Ascending aorta (tissue), 2 donors: ENCODE measurements at places on chromosomes 5 and 9.

DNA sequence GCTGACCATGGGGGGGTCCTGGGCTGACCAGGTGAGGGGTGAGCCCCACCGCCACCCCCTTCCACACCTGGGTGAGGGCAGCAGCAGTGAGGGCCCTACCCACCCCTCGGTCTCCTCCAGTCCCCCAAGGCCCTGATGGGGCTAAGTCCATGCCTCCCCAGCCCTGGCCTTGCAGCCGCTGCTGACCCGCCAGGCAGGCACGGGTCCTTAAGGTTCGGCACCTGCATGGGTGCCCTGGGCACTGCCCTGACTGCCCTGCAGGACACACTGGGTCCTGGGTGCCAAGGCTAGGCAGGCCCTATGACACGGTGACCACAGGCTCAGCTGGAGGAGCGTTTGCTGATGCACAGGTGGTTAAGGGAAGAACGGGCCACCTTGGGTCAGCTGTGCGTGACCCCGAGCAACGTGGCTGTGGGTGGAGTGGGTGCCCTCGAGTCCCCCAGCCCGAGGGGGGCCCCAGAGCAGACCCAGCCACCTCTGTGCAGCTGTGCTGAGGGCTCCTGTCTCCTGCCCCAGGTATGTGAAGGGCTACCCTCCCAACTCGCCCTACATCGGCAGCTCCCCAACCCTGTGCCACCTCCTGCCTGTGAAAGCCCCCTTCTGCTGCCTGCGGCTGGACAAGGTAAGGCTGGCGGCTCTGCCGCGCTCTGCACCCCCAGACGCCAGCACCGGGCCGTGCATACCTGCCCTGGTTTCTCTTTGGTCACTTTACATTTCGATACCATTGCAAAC, 73.0 kb downstream of the KCNT1 start:
- DNase-seq = no peak

GRCh38 chr5:140603734-140604133, 29.2 kb downstream of the CD14 start:
- DNase-seq = no peak

GRCh38 chr5:40754381-40755092, 1.2 kb downstream of the TTC33 start:
- DNase-seq = no peak

DNA sequence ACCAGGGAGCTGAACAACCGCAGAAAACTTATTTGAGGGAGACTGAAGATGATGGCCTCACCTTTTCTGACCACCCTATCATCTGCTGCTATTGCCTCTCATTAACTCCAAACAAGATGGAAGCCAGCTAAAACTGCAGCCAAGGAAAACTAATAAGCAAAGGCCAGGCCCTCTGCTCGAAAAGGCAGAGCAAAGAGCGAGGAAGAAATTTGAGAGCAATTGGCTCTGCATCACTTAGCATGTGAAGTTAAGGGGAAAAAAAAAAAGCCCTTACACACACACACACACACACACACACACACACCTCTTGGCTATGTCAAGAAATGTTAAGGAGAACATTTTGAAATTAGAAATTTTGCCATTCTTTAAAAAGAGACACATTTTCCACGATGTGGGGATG, 228.1 kb upstream of the CYLC2 start:
- no peak for DNase-seq

- DNase-seq = no peak
Measured at GRCh38 chr5:152472083-152472482, 67.0 kb upstream of the NMUR2 start.

DNA sequence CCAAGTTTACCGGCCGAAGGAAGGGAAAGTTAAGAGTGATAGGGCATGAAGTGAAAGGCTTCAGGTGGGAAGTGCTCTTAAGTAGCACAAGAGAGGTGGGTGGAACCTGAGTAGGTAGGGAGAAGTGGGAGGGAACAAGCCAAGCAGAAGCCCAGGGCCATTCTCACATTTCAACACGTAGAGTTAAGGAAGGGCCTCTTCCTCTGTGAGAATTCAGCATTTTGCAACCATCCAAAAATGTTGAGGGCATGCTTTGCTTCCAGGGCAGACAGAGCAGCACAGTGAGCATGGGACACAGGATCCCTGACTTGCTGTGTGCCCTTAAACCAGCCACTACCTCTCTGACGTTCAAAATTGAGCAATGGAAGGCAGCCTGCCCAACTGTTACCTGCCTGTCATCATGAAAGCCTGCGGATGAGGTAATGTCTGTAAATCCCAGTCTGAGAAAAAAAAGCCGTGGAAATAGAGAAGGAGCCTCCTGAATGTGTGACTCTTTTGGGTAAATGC, 3.3 kb downstream of the CYFIP2 start:
- DNase-seq = no peak

DNA sequence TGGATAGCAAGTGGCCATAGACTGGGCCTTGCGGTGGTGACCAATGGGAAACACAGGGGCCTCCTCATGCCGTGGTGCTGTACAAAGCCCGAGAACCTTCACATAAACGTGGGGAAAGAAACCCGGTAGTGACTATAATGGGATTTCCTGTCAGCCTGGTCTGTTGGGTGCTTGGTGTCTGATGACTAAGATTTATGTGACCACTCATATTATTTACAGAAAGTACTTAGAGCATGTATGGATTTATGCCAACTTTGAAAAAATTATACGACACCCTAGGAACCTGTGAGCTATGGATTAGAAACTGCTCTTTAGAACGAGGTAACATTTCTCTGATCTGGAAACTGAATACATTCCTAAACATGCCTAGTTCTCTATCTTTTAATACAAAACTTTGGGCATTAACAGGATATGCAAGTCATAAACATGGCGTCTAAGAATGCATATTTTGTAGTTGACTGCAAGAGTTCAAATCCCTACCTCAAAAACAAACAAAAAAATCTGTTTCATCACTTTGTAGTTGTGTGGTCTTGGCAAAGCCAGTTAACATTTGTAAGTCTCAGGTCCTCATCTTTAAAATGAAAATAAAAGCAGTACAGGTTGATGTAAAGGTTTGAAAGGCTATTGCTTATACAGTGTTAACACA, 85.4 kb downstream of the TMEM167A start:
- DNase-seq = no peak

DNA sequence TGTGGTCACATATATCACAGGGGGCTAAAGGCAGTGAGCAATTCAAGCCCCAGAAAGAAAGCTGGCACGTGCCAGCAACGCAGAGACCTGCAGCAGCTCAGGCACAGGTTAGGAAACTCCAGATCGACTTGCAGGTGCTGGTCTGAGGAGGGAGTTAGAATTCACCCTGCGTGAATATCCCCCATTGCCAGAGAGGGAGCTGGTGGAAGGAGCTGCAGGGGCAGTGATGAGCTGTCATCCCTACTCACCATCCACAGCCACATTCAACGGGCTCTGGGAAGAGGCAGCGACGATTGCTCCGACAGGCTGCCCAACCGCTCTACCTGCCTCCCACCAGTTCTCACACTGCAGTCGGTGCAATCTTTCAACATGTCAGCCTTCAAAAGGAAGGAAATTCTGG, 40.8 kb upstream of the CLK4 start:
- no peak for DNase-seq

- no peak for DNase-seq
Measured at GRCh38 chr9:134882204-134882785, 1.7 kb downstream of the FCN2 start.
